AML-193 (cell line): ENCODE measurements at places on chromosomes 1 and 21.

DNA sequence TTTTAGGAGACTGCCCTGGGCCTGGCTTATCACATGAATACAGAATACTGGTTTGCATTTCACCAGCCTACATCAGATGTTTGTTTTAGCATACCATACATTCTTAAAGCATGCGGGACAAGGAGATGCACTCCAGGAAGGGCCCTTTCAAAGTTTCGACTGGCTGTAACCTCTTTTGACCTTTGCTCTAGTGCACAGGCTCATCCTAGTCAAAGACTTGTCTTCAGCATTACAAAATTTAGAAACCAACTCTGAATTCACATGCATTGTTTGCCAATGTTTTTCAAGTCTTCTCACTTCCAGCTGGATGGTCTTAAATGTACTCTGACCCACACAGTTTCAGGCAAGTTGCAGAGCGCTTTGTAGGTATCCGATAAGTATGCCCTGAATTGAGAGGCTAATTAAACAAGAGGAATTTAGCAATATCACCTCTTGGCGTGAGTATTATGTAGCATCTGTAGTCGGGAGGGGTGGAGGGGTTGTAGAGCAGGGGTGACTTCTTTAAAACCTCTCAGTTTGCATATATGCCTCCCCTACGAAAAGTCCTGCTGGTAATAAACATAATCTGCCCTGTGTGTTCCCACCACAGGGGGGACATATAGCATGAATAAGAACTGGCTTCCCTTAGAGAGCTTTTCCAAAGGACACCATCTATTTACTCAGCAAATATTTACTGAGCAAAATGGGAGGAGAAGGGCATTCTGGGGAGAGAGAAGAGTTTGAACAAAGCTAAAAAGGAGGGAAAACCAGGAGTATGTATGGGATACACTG lies 24.4 kb upstream of the AHCYL1 start:
- DNase-seq: no peak

GRCh38 chr1:29180497-29181412 lies 945 bp downstream of the SRSF4 start:
- peak; percentile 45 for DNase-seq

GRCh38 chr1:233704170-233704897 lies 90.4 kb downstream of the KCNK1 start:
- DNase-seq: no peak

DNA sequence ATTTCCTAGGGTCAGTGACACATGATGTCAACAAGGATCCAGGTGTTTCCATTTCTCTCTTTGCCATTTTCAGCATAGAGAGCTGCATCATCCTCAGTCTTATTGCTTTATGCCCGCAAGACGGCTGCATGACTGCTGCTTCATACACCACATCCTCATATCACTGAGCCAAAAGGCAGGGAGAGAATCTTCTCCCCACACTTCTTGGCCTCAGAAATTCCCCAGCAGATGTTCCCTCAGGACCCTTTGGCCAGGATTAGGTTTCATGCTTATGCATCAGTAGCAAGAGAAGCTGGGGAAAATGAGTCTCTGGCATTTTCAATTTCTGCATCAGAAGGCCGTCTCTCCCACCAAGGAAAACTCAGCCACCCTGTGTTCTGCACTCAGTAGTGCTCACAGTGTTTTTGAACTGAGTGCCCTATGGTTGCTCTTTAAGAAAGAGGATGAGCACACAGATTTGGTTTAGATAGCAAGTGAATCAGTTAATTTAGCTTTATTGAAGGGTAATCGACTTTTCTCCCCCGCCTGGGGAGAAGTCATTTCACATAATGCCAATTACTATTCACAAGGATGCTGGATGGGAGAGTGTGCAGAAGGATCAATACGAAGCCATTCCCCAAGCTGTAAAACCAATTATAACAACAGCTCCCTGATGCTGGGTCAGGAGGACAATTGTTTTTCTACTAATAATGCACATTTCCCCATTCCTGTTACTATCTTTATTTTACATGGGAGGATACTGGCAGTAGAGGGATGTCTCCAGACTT lies 360.2 kb downstream of the HHIPL2 start:
- no peak for DNase-seq

- DNase-seq: no peak
Observed at GRCh38 chr21:24007592-24007991, 1599.7 kb downstream of the MRPL39 start.

DNA sequence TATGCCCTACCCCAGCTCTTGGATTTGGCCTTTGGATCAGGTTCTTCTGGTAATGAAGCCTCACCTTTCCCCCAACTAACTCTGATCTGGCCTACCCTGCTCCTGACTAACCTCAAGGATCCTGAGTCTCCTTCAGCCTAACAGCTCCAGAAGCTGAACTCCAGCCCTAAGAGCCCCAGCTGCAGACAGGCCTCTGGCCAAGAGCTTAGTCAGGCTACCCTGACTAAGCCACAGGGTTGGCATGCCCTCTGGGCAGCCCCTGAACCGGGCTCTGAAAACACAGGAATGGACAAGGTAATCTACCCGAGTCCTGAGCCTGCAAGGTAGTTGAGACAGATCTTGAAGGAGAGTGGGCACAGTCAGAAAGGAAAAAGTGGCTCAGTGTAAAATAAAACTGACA lies 29.4 kb downstream of the COA7 start:
- no peak for DNase-seq

GRCh38 chr1:192805832-192806323 lies 3.0 kb upstream of the RGS2 start:
- peak; percentile 94 for DNase-seq

- DNase-seq: no peak
Observed at GRCh38 chr1:172738389-172738788, 79.5 kb downstream of the FASLG start.

- DNase-seq: no peak
Observed at GRCh38 chr1:2257245-2257627, 29.1 kb downstream of the SKI start.

DNA sequence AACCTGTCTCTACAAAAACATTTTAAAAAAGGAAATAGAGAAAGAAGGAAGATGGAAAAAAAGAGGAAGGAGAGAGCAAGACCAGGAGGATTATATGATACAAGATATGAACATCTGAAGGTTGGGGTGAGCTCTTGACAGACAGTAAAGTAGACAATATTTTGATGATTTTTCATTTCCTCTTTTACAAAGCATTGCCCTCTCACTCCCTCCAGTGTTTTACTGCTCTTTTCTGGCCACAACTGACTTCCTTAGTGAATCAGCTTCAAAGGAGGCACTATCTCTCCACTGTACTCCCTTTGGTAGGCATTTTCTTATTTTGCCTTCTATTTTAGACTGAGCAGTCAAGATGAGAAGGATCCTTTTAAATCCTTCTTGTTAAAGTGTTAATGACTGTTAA lies 296.7 kb downstream of the KCTD3 start:
- no peak for DNase-seq

- no peak for DNase-seq
Observed at GRCh38 chr1:235468970-235469369, 35.3 kb downstream of the B3GALNT2 start.

DNA sequence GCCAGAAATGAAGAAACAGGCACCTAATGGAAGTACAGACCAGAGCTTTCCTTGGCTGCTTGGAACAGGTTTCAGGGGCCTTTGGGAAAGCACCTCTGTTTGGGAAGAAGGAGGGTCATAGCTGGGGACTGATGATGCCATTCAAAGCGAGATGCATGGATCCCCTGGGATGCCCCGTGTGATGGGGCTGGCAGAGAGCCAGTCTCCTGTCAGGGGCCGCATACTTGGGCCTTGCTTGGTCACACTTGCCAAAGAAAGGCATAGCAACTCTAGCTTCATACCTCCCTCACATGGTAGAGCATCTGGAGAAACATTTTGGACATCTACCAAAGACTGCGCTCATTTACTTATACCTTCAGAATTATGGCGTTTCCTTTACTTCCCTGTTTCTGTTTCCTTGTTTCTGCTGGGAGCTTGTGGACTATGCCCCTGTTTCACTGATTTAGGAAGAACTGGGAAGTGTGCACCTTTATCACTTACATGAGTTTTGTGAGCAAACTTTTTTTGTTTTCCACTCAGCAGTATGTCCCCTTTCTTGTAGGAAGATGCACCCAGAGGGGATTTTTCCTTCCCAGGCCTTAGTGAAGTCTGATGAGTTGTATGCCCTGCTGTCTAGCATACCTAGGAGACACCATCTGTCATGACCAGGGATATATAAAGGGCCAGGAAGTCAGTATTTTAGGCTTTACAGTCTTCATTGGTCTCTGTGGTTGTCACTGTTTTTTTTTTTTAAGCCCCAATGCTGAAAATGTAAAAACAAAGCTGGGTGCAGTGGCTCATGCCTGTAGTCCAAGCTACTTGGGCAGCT lies 19.8 kb upstream of the ST3GAL3 start:
- DNase-seq: no peak

DNA sequence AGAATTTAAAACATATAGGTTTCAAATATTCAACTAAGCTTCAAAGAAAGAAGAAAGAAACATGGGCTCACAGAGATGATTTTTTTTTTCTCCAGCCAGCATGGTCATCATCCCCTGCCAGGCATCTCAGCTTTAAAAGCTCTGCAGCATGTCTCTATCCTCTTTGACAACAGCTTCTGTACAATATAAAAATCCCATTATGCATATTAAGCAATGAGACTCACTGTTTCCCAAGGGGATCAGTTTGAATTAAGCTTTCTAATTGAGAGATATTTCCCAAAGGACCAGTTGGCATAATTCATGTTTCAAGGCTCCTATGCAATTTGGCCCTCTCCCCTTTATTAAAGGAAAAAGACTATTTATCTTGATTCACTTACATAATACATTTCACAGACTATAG lies 220.3 kb downstream of the GRIK1 start:
- DNase-seq: no peak

- no peak for DNase-seq
Observed at GRCh38 chr1:61284248-61284854, 202.0 kb downstream of the NFIA start.

DNA sequence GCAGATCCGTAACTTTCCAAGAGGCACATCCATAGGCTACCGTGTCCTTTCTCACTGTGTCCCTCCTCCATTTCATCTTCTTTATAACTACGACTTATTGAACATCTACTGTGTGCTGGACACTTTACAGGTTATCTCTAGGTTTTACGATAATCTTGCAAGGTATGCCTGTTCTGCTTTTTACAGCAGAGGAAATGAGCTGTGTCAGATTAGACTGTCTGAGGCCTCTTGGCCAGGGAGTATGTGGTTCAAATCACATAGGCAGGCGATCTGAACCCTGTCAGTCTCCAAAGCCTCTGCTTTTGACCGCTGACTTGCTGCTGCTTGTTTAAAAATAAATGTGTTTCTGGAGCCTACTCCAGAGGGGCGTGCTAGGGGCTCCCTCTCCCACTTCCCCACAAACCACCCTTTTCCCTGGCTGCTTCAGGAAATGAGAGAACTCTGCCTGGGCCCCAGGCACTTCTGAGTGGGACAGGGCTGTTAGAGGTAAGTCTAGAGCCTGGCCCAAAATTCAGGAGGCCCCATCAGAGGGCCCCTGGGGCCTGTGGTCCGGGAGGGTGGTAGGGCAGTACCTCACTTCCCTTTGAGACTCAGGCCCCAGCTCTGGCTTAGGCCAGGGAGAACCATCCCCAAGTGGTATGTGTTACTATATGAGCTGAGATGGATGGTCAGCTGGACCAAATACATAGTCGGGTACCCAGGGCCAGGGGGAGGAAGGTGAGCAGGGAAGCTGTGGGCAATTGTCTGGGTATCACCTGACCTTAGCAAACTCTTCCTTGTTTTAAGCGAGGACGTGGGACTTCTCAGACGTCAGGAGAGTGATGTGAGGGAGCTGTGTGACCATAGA lies 4.4 kb downstream of the PSEN2 start:
- no peak for DNase-seq
